Stimulated activated CD4-positive, alpha-beta T cell treated with anti-CD3 and anti-CD28 coated beads, Interleukin-1b, Interleukin-23, amount 100 ng/mL, for 1 hour (primary cell): ENCODE measurements at places on chromosomes 16 and 17.

GRCh38 chr16:83952587-83952939, 477 bp upstream of the OSGIN1 start:
- no peak for DNase-seq

GRCh38 chr17:10178506-10178991, 19.9 kb downstream of the GAS7 start:
- no peak for DNase-seq

DNA sequence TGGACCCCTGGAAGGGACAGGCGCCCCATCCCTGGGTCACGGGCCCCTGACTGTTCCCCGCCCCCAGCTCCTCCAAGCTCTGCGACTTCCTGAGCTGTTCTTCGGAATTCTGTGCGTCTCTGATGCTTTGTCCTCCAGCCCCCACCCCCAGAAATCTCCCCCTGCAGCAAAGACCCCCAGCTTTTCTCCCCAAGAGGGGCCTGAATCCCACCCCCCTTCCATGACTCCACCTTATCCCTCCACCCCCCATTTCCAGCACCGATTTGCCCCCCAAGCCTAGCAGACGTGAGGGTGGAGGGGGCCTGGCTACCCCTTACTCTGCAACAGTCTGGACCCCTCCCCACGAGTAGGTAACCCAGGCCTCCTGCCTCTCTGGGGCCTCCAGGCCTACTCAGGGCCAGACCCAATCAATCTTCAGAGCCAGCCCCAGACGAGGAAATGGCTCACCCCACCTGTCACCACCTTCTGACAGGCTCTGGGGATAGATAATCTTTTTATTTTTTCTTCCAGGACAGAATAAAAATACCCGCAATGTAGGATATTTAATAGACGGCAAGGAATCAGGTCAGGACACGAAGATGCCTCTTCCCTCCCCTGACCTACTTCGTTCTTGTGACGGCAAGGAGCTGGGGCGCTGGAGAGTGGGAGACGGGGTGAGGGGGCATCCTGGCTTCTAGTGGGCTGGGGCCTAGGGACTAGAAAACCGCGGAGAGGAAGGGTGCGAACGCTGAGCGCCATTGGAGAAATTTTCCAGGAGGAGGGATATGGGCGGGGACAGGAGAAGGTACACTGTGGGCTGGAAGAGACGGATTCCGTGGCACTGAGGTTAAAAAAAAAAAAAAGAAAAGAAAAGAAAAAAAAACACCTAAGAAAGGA, 744 bp upstream of the PLXDC1 start:
- DNase-seq, result no peak

DNA sequence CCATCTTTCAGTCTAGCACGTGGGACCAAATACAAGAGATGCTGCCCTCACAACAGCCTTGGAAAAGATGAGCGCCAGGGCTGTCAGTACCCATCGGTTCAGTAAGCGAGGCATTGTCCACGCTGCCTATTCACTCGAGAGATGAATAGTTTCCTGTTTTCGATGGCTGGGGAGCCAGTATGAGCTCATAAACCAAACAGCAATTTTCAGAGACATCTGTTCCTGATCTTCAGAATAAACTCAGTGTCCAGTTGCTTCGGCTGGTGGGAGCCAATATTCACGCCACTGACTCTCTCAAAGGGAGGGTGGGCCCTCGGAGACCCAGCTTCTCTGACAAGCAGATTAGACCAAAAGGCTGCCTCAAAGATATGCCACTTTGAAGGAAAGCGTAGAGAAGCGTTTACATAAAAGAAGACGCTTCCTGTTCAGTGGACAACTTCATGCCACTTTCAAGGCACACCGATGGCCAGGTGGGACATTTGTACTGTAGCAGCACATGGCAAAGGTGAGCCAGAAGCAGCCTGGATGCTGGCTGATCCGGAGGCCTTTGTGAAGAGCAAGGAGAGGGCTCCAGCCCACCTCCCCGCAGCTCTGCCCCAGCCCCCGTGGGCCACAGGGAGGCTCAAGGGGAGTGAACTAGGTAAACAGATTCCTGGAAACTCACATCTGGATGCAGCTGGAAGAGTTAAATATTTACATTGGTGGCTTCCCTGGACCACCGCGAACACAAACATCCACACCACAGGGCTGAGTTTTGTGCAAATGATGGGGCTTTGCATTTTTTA, 6.0 kb downstream of the TIMM22 start:
- DNase-seq, result no peak

DNA sequence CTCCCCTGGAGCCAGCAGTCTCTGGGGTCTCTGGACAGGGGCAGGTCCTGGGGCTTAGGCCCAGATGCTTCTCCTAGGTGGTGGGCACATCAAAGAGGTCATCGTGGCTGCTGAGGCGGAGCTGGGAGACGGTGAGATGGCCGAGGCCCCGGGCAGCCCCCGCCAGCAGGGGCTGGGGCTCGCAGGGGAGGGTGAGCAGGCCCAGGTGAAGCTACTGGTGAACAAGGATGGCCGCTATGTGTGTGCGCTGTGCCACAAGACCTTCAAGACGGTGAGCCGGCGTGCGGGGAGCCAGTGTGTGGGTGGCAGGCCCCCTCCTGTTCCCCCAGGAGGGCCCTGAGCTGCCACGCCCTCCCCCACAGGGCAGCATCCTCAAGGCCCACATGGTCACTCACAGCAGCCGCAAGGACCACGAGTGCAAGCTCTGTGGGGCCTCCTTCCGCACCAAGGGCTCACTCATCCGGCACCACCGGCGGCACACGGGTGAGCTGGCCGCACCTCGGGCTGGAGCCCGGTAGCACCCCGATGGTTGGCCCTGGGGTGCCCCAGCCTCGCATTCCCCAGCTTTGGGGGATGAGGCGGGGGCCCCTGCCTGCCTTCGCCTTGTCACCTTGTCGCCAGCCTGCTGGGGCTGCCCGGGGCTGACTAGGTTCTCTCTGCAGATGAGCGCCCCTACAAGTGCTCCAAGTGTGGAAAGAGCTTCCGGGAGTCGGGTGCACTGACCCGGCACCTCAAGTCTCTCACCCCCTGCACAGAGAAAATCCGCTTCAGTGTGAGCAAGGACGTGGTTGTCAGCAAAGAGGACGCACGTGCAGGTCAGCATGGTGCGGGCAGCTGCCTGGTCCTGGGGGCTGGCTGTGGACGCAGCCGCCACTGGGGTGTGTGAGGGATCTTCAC, 3.9 kb upstream of the DNASE1L2 start:
- no peak for DNase-seq

- DNase-seq, result no peak
Observed at GRCh38 chr17:51674579-51675255, 414.4 kb downstream of the UTP18 start.

GRCh38 chr16:8822403-8822802, 24.8 kb downstream of the PMM2 start:
- no peak for DNase-seq

DNA sequence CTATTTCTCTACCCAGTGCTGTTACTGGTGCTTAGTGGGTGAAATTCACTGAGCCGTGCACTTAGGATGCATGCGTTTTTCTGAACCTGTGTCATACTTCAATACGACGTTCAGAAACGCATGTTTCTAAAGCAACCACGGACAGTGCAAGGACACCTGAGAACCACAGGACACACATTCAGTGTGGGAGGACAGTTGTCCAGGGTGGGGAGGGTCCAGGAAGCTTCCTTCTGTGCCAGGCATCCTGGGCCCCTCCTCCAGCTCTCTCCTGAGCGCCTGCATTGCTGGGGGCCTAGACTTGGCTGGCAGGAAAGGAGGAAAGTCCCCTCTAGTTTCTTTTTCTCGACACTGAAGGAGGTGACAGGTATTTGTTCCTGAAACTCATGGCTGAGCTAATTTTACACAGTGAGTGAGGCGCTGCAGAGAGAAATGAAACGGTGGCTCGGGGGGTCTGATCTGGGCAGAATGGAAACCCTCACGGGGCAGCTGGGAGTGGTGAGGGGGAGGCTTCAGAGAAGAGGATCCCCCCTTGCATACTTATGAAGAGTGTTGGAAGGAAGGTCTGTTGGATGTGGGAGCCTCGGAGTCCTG, 89.9 kb downstream of the IRF8 start:
- DNase-seq, result no peak

GRCh38 chr17:63450551-63450950, 4.4 kb upstream of the CYB561 start:
- no peak for DNase-seq

GRCh38 chr16:81313701-81314602, 810 bp upstream of the GAN start:
- DNase-seq, result no peak

GRCh38 chr16:7398536-7398935, 65.9 kb downstream of the RBFOX1 start:
- DNase-seq, result no peak

- no peak for DNase-seq
Observed at GRCh38 chr17:20032636-20033035, 23.5 kb downstream of the SPECC1 start.

GRCh38 chr16:50254072-50254471, 12.3 kb upstream of the ADCY7 start:
- no peak for DNase-seq
